ENCODE measurements at places on chromosomes 5 and 9.

GRCh38 chr5:40781843-40782409 is 16.2 kb downstream of the PRKAA1 start:
- DNase-seq, result no peak

GRCh38 chr5:139668064-139668880 is 20.1 kb downstream of the CXXC5 start:
- DNase-seq, result peak; percentile 80

DNA sequence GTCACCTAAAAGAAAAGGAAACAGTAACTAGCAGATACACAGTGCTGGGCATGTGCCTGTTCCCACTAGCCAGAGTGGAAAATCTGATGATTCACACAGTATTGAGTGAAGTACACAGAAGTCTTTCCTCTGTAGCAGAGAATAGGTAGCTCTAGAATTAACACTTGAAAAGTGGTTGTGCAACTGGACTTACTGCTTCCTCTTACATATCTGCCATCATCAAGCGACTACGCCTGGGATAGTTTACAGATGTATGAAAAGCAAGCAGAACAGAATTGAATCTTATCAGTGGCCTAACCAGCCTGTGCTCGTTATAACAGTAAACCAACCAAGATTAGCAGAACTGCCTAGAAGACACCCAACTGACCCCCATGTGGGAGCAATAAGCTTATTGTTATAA is 130.6 kb downstream of the DTWD2 start:
- DNase-seq, result peak; percentile 28

DNA sequence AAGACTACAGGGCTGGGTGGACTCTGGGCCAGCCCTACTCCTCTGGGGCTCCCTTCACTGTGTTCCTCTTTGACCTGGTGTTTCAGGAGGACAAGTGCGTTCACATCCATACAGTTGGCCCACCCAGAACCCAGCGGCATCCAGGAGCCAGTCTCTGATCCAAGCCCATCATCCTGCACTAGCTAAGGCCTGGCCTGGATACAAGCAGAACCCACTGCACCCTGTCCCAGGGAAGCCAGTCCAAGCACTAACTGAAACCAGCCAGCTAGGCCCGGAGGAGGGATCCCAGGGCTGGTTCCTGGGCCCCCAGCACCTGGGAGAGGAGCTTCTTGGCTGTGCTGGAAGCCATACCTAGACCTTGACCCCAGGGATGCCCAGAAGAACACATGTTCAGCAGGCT is 4.1 kb upstream of the GBGT1 start:
- DNase-seq, result no peak

DNA sequence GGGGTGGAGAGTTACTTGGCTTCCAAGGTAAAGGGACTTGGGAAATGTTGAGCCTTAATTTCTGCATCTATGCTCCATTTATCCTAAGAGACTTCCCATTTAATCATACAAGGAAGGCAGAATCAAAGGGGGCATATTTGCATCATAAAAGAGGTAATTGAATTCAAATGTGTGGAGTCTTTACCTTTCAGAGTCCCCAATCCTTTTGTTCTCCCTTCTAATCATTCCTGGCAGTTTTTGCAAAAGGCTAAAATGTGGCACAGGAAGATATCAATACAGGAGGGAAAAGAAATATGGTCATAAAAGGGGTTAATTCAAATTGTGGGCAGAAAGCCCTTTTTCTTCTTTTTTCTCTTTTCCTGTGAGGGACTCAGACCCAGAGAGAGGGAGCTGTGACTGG is 69.5 kb downstream of the SFXN1 start:
- no peak for DNase-seq

GRCh38 chr5:137185193-137185592 is 313.9 kb downstream of the SPOCK1 start:
- DNase-seq, result no peak
